Stimulated activated CD8-positive, alpha-beta memory T cell treated with anti-CD3 and anti-CD28 coated beads, Interleukin-15, amount 100 ng/mL, for 24 hours (primary cell): ENCODE measurements at places on chromosomes 16 and 17.

GRCh38 chr17:43778337-43779144 lies at the start of gene DUSP3:
Gene DUSP3 (minus strand): TSS chr17:43778977. CDS start chr17:43778924, 53 bp downstream.
- peak; percentile 50 for DNase-seq

GRCh38 chr16:83513008-83513755 lies 294.6 kb upstream of the HSBP1 start:
- no peak for DNase-seq

- no peak for DNase-seq
Measured at GRCh38 chr17:62900096-62900495, 65.9 kb upstream of the TANC2 start.

DNA sequence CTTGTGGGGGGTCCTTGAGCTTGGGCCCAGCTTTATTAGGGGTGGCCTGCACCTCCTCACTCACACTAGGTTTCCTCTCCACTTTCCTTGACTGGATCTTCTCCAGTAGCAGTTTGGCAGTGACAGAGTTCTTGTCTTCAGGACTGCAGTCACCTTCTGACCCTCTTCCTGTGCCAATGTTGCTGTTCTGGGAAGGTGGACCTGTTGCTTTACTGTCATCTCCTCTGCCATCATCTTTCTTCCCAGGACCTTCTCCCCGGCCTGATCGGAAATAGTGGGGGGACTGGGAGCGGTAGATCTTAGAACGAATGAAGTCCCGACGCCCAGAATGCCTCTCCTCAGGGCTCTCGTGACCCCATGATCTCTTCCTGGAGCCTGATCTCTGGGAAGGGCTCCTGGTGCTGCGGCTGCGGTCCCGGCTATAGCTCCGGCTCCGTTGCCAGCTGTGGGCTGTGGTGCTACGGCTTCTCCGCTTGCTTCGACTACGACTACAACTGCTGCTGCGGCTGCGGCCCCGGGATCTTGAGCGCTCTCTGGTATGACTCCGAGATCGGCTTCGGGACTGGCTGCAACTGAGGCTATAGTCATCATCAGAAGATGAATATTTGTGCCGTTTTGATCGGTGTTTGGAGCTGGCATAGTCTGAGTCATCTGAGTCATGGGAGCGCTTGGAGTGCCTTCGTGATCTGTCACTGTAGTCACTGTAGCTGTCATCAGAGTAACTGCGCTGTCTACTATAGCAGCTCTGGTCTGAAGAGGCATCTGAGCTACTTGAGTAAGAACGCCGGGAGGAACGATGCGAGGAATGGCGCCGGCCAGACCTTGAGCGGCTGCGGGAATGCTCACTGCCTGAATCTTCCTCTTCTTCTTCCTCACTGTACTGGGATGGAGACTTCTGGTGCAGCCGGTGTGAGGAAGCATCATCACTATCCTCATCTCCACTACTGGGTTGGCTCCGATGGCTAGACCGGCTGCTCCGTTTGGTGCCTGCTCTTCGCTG lies 9.5 kb upstream of the ITGA2B start:
- DNase-seq = no peak

GRCh38 chr17:82400206-82400605 lies 17.9 kb upstream of the HEXD start:
- DNase-seq = no peak

DNA sequence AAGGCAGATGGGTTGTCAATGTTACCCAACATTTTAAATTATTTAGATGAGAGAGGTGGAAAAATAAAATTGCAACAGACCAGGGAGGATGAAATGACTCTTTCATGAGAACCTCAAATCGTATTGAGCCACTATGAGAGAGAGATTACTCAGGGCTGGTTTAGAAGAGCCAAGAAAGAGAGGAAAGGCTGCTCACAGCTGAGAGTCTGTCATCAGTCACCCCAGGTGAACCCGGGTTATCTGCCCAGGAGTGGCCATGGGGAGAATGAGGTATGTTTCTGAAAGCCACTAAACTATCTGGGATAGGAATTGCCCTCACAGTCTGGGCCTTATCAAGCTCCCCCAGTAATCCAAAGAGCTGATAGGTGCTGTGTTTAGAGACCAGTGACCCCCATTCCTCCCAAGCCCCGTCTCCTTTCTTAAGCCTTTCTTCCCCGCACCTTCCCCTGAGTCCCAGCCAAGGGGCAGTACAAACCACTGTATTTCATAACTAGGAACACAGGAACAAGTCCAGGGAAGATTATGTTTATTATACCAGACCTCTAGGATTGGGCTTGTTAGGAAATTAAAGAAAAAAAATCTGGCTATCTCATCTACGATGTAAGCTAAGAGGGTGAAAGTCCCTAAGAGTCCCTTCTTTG lies 158.9 kb upstream of the NOL11 start:
- no peak for DNase-seq
